ENCODE measurements at places on chromosomes 16 and 17.
A peak's percentile ranks its signal among the peaks of the same experiment; 100 is the strongest.

GRCh38 chr17:37276475-37276874 lies 99.3 kb upstream of the C17orf78 start:
- no peak for DNase-seq

- no peak for DNase-seq
Measured at GRCh38 chr17:47959825-47960655, 2.4 kb upstream of the PRR15L start.

DNA sequence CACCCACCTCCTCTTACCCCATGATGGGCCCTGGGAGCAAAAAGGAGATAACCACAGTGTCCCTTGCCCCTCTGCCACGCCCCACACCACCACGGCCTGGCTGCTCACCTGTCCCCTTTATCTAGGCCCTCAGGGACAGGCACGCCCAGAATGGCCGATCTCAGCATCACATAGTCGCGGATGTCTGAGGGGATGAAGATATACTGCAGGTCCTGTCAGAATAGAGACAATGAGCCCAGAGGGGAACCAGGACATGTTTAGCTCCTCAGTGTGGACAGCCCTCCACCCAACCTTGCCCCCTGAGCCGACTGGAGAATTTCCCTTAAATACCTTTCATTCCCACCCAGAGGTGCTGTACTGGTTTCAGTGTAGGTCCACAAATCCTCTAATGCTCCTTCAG lies 15.2 kb downstream of the ST6GALNAC2 start:
- DNase-seq = no peak

- no peak for DNase-seq
Measured at GRCh38 chr17:77666881-77667395, 291.6 kb upstream of the TNRC6C start.

DNA sequence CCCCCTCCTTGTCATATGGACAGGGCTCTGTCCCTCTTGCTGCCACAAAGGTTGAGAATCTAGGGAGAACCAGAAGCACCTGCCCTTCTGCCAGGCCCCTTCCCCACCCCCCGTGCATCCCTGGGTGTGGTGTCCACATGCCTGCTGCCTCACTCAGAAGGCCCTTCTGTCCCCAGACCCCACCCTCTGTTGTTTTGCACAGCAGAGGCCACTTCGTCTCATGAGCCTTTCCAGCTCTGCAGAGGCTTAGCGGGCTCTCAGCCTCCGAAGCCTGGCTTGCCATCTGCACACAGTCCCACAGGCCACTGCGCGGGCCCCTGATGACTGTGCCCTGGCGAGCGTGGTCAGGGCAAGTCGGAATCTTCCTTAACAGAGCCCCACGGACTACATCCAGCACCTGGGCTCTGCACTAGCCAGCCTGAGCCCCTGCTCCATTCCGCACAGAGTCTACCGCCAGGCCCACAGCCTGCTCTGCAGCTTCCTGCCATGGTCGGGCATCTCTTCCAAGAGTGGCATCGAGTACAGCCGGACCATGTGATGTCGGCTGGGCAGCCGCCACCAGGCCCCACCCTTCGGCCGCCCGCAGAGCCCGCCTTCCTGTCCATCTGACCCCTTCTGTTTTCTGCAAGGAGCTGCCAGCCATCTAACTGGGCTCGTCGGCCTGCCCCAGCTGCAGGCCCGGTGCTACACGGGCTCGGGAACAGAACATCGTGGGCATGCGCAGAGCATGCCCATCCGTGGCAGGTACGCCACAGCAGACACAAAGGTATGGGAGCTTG lies 10.8 kb downstream of the C16orf90 start:
- DNase-seq = no peak

- peak; percentile 76 for DNase-seq
Measured at GRCh38 chr17:39225959-39226683, 376 bp upstream of the STAC2 start.

DNA sequence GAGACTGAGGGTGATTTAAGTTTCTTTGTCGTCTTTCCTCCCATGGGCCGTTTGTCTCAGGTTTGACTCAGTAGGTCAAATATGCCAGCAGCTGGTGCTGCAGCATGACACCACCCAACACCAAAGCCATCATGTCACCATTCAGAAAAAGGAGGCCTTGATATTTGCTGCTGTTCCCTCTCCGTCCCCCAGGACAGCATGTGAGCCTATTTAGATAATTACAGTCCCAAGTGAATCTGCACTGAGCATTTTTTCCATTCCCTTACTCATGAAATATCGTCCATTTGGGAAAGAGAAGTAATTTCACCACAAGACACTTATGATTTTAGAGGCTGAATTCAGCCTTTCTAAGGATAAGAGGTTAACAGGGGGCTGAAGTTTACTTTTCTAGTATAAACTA lies 62.2 kb upstream of the ADORA2B start:
- no peak for DNase-seq

GRCh38 chr17:78351449-78352006 lies 8.3 kb downstream of the SOCS3 start:
- no peak for DNase-seq

GRCh38 chr16:28277537-28278388 lies 14.6 kb upstream of the SBK1 start:
- peak; percentile 85 for DNase-seq

DNA sequence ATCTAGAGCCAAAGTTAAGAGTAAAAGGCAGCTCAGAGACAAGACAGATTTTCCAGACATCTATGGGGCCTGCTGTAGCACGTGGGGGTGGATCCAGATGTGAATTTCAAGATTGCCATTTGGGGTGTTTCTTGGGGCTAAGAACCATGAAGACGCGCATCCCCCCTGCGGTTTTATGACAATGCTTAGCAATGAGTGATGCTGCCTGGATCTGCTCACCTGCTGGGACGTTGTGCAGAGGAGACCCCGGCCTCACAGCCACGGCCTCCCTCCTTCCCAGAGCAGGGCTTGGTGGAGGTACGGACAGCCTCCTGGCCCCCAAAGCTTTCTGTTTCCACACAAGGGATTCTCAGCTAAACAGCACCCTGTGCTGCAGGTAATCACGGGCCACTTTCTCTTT lies 151.5 kb upstream of the DYNLRB2 start:
- DNase-seq = no peak

- no peak for DNase-seq
Measured at GRCh38 chr17:1714980-1715802, 5.0 kb upstream of the TLCD2 start.

DNA sequence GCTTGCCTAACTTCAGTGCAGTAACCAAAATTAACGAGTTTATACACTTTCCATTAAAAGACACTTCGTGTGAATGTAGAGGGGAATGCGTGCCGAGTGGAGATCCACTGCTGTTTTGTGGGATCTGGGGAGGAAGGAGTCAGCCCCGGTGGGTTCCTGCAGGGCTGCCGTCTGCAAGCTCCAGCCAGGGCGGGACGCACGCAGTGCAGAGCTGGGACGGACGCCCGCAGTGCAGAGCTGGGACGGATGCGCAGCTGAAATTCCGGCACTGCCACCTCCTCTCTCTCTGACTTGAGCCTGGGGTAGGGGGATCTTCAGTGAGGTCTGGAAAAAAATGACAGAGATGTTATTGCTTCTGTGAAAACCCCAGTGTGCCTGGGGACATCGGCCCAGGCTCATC lies 16.5 kb upstream of the ZC3H18 start:
- no peak for DNase-seq

DNA sequence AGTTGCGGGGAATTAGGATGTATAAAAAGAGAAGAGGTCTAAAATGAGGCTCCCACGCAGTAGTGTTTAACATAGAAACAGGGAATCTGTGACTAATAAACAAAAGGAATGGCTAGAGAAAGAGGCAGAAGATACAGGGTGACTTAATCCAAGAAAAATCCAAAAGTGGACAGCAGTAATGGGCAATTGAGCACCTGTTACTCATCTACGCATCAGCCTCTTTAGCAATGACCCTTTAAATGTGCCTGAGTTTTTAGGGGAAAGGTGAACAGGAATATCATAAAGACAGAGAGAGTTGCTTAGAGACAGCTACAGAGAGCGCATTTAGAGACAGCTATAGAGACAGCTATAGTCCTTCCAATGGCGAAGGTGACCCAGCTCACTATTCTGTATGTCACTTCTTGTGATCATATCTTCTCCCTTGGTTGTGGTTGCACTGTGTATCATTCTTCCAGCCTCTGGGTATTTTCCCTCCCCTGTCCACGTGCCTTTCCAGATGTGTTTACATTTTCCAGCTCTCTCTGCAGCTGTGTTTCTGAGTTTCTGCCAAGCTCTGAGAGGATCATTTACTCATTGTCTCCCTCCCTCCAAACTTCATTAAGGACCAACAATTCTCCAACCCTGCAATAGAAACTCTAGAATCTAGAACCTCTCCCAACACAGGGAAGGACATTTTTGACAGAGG lies 61.5 kb downstream of the MYOCD start:
- DNase-seq = no peak

- DNase-seq = no peak
Measured at GRCh38 chr16:78538919-78539318, 439.5 kb downstream of the WWOX start.

- no peak for DNase-seq
Measured at GRCh38 chr17:27810902-27811557, 10.7 kb upstream of the NOS2 start.

DNA sequence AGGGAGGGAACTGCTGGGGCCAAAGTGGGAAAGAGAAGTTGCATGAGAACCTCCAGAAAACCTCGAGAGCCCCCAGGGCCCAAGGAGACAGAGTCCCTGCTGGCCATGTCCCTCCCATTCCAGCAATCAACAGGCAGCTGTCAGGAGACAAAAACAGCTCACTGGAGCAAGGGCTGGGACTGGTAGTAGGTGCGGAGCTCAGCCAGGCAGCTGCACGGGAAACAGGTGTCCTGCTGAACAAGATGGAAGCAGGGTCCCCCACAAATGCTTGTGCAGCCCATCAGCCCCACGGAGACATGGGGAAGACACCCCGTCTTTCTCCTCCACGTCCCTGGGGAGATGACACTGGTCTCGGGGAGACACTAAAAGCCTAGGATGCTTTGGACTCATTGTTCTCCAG lies 34.5 kb downstream of the SDK2 start:
- no peak for DNase-seq

GRCh38 chr16:27264151-27264550 lies 4.4 kb downstream of the NSMCE1 start:
- no peak for DNase-seq

- peak; percentile 92 for DNase-seq
Measured at GRCh38 chr16:20806168-20807050, at the start of the genes ERI2 and REXO5. Gene ERI2 (minus strand): TSS chr16:20806472. CDS start chr16:20806430, 42 bp downstream. Gene REXO5 (plus strand): TSS chr16:20806527. CDS start chr16:20806954, 427 bp downstream.

DNA sequence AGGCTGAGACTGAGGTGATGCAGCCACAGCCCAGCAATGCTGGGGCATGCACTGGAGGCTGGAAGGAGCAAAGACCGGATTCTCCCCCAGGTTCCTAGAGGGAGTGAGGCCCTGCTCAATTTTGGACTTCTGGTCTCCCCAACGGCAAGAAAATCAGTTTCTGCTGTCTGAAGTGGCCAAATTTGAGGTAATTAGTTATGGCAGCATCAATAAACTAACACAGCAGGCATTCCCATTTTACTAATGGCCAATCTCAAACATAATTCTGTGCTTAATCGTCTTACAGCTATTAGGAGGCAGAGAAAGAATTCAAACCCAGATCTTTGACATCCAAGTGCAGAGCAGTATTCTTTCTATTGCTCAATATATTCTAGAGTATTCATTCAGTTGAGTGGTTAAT lies 16.2 kb downstream of the NETO2 start:
- DNase-seq = no peak

GRCh38 chr16:13138528-13138927 lies 237.1 kb downstream of the SHISA9 start:
- no peak for DNase-seq

- no peak for DNase-seq
Measured at GRCh38 chr17:12616161-12616560, 49.5 kb upstream of the MYOCD start.

- no peak for DNase-seq
Measured at GRCh38 chr16:72721981-72722380, 325.9 kb downstream of the ZFHX3 start.

DNA sequence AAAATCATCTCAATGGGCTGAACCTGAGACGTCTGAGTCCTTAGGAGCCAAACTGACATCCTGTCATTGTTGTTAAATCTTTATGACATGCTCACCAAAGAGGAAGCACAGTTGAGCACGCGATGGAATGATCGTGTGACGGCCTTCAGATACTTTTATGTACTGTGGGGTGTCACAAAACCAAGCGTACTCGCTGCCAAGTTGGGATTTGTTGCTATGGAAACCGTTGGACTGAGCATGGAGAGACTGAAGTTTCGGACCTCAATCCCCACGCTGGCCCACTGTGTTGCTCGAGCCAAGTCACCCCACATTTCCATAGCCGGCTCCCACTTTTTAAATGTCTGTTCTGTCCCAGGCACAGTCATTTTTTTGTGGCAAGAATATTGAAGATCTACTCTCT lies 222.8 kb upstream of the SDK2 start:
- DNase-seq = no peak

DNA sequence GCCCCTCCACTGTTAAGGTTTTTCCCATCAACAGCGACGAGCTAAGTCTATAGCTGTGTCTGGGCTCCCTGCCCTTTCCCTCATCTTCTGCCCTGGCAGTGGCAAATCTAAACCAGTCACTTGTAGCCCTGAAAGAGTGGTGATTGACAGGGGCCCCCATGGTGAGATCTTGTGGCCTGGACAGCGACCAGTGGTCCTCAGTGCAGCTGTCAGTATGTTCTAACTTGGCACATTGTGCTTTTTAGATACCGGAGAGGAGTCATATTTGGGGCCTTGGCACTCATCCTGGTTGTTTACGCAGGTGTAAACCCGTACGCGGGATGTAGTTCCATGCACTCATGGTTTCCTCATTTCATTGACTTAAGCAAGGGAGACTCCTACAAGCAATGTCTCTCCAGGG lies 57.5 kb upstream of the ARHGAP44 start:
- no peak for DNase-seq

DNA sequence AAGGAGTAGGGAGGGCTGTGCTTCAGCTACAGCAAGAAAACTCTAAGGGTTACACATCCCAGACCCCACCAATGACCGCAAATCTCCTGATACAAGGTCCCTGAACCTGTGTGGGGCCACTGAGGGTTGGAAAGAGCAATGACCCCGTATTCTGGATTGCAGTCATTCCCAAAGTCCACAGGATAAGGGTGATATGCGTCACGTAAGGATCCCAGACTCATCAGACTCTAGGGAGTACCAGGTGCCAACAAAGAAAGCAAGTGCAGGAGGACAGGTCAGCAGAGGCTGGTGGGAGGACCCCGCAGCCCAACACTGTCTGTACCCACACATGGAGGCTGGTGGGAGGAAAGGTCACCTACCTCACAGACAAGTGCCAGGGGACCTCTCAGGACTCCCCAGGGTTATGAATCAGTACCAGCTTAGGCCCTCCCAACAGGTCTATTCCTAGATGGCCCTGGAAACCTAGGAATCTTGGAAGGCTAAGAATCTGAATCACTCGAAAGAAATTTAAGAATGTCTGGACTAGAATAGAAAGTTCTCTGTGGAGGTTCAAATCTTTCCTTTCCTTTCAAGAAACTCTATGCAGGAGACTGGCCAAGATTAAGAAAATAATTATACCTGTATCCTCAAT lies 16.2 kb downstream of the PITPNA start:
- no peak for DNase-seq

GRCh38 chr17:80791758-80792284 lies 199.8 kb upstream of the CHMP6 start:
- DNase-seq = no peak
